A375 (cell line): ENCODE measurements at places on chromosomes 3 and 15. TPM values are rescaled to one million over a fixed set of nuclear protein-coding genes. Genes with fewer than 3 reads are reported as not detected.

Gene FBXL22
- total RNA-seq: 0.34 TPM in 2 replicates

Gene MOBP
- total RNA-seq: not detected in 2 replicates

Gene SLC15A2
- 0.08 TPM in 1 of 2 replicates, not detected in the other for total RNA-seq

Gene GP5
- not detected in 2 replicates for total RNA-seq

Gene C15orf39
- 14.2 and 14.7 TPM in 2 replicates for total RNA-seq

Gene STRC
- 0.21 TPM in 1 of 2 replicates, not detected in the other for total RNA-seq

Gene ITIH4
- 2.3 and 2.7 TPM in 2 replicates for total RNA-seq

Gene EFHB
- total RNA-seq: 0.23 and 1.2 TPM in 2 replicates

Gene KNG1
- total RNA-seq: not detected in 2 replicates

Gene GOLGA6L7
- not detected in 2 replicates for total RNA-seq

Gene SHC4
- 10.2 and 12.2 TPM in 2 replicates for total RNA-seq

Gene GORASP1
- 33.9 and 44.1 TPM in 2 replicates for total RNA-seq

Gene TEX55
- total RNA-seq: not detected in 2 replicates

Gene GPR149
- not detected in 2 replicates for total RNA-seq

Gene NPAP1
- under 0.01 TPM in 1 of 2 replicates, not detected in the other for total RNA-seq

Gene DALRD3
- 51.6 and 54.6 TPM in 2 replicates for total RNA-seq

Gene CRBN
- 44.7 and 60.1 TPM in 2 replicates for total RNA-seq

Gene ATP2B2
- total RNA-seq: under 0.01 TPM in 1 of 2 replicates, not detected in the other

Gene MUC20
- total RNA-seq: 0.19 and 2.4 TPM in 2 replicates

Gene NTRK3
- 0.05 TPM in 1 of 2 replicates, not detected in the other for total RNA-seq

Gene PEX5L
- total RNA-seq: 0.45 and 0.48 TPM in 2 replicates

Gene GRM2
- 0.04 and 1.0 TPM in 2 replicates for total RNA-seq

Gene HTR3E
- not detected in 2 replicates for total RNA-seq

Gene CCDC14
- total RNA-seq: 45.3 and 57.0 TPM in 2 replicates

Gene CRTC3
- 10.0 and 10.4 TPM in 2 replicates for total RNA-seq

Gene DNAH12
- total RNA-seq: under 0.01 TPM in 1 of 2 replicates, not detected in the other

Gene PP2D1
- not detected in 2 replicates for total RNA-seq

Gene OXSR1
- total RNA-seq: 39.6 and 40.4 TPM in 2 replicates
